ENCODE measurements at places on chromosomes 4 and X. TPM values are rescaled to one million over a fixed set of nuclear protein-coding genes. Genes with fewer than 3 reads are reported as not detected.

GRCh38 chr4:39820186-39820585 is 122.2 kb downstream of the UBE2K start:
- DNase-seq = peak; percentile 59

- no peak for DNase-seq
These were observed 3.7 kb upstream of the FGB start for GRCh38 chr4:154559141-154559493.

GRCh38 chrX:71128915-71129765 is 10.7 kb downstream of the MED12 start:
- peak; percentile 72 for DNase-seq

DNA sequence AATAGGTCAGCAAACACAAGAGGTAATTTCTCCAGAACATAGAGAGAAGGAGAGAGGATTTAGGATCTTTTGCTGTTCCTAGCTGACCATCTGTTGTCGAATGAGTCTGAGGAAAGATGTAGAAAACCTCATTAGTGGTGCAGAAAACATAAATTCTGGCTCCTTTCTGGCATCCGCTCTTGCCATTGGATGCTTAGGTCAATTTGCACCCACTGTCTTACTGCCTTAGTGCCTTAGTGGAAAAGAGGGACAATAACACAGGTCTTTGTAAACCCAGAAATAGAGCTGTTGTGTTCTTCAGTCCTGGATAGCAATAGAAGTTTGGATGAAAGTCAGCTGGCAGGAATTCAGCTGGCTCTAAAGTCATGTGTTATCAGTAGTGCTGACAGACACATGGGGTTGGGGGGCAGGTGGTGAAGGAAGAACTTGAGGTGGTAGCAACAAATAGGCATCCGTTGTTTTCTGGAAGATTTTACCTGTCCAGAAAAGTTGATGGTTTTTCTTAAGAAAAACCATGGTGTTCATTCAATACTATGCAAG is 78.2 kb downstream of the GLRA2 start:
- DNase-seq = no peak

DNA sequence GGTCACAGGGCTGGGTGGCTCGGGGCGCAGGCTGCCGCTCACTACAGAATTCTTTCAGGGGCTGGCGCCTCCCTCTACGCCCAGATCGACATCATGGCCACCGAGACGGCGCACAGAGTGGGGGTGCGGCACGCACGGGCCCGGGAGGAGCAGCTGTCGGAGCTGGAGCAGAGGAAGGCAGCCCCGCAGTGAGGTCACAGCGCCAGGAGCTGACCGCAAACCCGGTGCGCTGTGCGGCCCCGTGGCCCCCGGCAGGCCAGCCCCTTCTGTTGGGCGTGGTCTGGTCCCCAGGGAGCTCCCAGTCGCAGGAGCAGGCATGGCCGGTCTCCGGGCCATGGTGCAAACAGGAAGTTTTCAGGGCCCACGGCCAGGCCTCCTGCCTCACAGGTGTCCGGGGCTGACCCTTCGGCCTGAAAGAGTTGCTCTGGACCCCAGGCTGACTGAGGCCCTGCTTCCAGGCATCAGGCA is 31.6 kb downstream of the LRPAP1 start:
- DNase-seq = no peak

Gene CWH43
- total RNA-seq = 2.4 TPM

Gene FAAH2
- 17.0 TPM for total RNA-seq
